H4 (cell line): ENCODE measurements at places on chromosomes 7 and 10.

GRCh38 chr7:151110236-151110940 lies 24.1 kb downstream of the AGAP3 start:
- DNase-seq: no peak

DNA sequence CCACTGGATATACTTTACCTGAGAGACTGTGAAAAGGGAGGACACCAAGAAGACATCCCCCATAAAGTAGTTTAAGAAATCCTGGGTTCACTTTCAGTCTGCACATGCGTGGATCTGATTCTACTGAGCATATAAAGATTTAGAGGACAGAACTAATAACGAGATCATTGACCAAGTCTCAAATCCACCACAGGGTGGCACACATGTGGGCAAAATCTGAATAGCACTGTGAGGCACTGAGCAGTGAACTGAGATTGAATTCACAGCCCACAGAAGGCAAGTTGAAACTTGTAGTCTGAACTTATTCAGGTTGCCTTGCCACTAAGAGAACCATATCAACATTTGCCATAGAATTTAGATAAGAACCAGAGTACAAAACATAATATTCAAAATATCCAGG lies 818.6 kb downstream of the GRID1 start:
- peak; percentile 79 for DNase-seq

- peak; percentile 68 for DNase-seq
Measured at GRCh38 chr7:11786186-11786585, 45.8 kb downstream of the THSD7A start.

DNA sequence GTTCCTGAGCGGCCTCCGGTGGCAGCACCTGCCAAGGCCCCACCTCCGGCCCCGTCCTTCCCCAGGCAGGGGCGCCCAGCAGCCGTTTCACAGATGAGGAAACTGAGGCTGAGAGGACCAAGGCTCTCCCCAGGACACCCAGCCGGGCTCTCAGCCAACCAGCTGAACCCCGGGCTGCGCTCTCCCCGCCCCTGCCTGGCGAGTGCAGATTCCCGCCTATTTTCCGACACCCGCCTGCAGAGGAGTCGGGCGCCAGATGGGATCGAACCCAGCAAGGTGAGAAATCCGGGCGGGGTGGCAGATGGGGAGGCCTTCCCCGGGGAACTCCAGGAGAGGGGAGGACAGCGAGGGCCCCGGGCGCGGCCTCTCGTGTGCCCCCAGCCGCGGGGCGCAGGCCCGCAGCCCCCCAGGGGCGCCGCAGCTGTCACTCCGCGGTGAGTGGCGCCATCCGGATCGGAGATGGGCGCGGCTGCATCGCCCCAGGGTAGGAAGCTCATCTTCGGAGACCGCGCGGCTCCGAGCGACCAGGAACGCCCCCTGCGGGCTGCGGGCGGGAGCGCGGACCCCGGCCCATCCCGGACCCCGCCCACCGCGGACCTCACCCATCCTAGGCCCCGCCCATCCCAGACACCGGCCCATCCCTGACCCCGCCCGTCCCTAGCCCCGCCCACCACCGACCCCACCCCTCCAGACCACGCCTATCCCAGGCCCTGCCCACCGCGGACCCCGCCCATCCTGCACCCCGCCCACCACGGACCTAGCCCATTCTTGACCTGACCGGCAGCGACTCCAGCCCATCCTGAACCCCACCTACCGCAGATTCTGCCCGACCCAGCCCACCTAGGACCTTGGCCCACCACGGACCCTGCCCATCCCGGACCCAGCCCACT lies 90.3 kb downstream of the MICALL2 start:
- DNase-seq: no peak

DNA sequence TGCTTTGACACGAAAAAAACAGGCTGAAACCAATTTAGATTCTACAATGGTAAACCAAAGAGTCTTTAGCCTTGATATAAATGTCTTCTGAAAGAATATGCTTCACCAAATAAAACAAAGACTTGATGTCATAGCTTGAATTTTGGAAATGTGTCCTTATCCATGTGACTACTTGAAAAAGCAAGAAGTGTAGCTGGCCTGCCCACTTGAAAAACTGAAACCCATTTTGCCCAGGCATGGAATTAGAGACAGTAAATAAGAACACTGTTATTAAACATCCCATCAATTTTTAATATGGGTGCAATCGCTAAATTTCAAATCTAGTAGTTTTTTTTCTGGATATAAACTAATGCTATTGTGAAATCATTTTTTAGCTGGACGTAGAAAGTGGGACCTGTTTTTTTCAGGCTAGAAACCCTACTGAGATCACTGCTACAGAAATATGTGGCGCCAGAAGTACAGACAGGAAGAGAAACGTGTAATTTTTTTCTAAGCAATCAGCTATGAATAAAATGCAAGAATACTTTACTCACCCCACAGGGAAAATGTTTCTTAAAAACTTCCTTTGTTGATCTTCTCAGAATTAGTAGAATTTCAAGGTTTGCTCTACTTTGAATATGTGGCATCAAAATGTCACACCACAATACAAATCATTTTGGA lies 56.7 kb downstream of the PIP4K2A start:
- DNase-seq: no peak

- no peak for DNase-seq
Measured at GRCh38 chr7:3682028-3682710, 381.1 kb downstream of the SDK1 start.

GRCh38 chr10:23453465-23453864 lies 14.6 kb downstream of the OTUD1 start:
- no peak for DNase-seq
